Naive thymus-derived CD4-positive, alpha-beta T cell (primary cell): ENCODE measurements at places on chromosomes 12 and 14.

DNA sequence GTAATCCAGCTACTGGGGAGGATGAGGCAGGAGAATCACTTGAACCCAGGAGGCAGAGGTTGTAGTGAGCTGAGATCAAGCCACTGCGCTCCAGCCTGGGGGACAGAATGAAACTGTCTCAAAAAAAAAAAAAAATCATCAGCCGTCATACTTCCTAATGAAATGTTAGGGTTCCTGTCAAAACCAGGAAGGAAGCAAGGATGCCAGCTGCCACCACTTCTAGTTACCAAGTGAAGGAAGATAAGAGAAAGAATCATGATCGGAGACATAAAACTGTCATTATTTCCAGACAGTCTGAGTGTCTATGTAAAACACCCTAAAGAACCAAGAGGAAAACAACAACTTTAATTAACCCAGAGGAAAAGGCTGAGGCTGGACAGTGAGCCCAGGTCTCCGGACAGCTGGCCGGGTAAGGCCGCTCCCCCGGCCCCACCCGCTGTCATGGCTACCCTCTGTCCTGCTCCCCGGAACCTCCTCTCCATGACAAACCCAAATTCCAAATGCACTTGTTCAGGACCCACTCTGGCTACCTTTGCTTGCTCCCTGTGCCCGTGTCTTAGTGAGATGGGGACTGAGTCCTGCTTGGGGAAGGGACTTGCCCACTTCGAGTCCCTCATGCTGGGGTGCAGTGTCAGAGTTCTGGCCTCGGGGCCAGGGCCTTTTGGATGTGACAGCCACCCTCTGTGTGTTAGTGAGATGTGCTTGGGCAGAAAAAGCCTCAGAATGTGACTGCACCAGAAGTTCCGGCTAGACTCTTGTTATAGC, 29.0 kb downstream of the SLC6A12 start:
- H3K27me3 ChIP-seq: peaks cover 4% of the 10 kb centered on the region
- H3K27ac ChIP-seq: no peak overlapping the region
- DNase-seq: no peak
- H3K4me1 ChIP-seq: no peaks in the 10 kb centered on the region
- no peak overlapping the region for H3K4me3 ChIP-seq

DNA sequence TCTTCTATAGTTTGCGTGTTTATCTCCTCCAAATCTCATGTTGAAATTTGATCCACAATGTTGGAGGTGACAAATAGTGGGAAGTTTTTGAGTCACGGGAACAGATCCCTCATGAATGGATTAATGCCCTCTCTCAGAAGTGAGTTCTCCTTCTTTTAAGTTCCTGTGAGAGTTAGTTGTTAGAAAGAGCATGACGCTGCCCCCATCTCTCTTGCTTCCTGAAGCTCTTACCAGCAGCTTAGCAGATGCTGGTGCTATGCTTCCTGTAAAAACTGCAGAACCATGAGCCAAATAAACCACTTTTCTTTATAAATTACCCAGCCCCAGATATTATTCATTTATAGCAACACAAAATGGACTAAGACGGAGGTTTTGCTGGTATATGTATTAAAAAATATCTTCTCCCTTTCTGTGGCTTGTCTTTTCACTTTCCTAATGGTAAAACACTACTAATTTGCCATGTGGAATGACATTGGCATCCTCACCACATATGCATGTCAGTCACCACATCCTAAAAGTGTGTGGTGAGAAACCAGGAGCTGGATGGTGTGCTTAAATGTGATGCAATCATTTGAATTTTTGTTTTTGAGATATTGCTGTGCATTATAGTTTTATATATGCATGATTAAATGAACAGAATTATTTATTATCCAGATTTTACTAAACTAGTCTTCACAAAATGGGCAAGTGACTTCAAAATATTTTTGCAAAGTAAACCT, 449.3 kb downstream of the ADAMTS20 start:
- no peaks in the 10 kb centered on the region for H3K27me3 ChIP-seq
- DNase-seq: no peak
- H3K4me3 ChIP-seq: no peak overlapping the region
- no peaks in the 10 kb centered on the region for H3K36me3 ChIP-seq
- H3K4me1 ChIP-seq: no peaks in the 10 kb centered on the region

DNA sequence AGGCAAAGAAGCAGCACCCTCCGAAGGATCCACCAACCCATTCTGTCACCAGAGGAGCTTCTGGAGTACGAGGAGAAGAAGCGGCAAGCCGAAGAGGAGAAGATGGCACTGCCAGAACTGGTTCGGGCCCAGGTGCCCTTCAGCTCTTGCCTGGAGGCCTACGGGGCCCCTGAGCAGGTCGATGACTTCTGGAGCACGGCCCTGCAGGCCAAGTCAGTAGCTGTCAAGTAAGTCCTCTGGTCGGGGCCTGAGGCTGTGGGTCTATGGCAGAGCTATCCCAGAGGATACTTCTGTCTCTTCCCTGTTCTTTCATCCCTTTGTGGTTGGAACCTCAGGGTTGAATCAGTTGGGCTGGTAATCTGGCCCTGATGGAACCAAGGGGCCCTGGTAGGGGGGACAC, 5.9 kb upstream of the TPI1 start:
- H3K27me3 ChIP-seq: no peaks in the 10 kb centered on the region
- no peak for DNase-seq
- H3K4me1 ChIP-seq: no peaks in the 10 kb centered on the region
- H3K27ac ChIP-seq: no peak overlapping the region

GRCh38 chr14:31118892-31119291, 88.7 kb downstream of the HECTD1 start:
- H3K27me3 ChIP-seq: no peaks in the 10 kb centered on the region
- H3K27ac ChIP-seq: no peak overlapping the region
- H3K36me3 ChIP-seq: peaks cover 28% of the 10 kb centered on the region
- no peak for DNase-seq
- H3K4me1 ChIP-seq: peaks cover 7% of the 10 kb centered on the region
- H3K4me3 ChIP-seq: no peak overlapping the region

GRCh38 chr12:44960423-44960822, 84.3 kb upstream of the NELL2 start:
- no peak overlapping the region for H3K4me3 ChIP-seq
- no peaks in the 10 kb centered on the region for H3K27me3 ChIP-seq
- no peak for DNase-seq
- H3K27ac ChIP-seq: no peak overlapping the region

DNA sequence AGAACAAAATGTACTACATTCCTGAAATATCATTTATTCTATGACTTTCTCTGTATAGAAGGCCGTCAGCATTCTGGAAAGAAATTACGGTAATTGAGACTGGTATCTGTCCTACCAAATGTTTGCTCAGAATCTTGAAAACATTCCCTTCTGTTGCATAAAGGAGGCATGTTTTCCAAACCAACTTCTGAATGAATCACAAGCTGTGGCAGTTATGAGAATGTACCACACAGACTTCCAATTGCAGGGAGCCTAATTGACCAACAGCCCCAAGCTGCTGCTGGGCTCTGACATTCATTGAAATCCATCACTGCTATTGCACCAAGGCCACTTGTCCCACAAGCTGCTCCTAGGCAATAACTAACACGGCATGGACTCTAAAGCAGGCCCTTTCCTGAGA, 185.3 kb upstream of the CCDC196 start:
- no peaks in the 10 kb centered on the region for H3K4me1 ChIP-seq
- DNase-seq: no peak
- H3K27ac ChIP-seq: no peak overlapping the region
- H3K4me3 ChIP-seq: no peak overlapping the region
- no peaks in the 10 kb centered on the region for H3K36me3 ChIP-seq
